ENCODE measurements at places on chromosomes 12 and 14. TPM values are rescaled to one million over a fixed set of nuclear protein-coding genes. Genes with fewer than 3 reads are reported as not detected.

Gene NKX2-1
- not detected for total RNA-seq

DNA sequence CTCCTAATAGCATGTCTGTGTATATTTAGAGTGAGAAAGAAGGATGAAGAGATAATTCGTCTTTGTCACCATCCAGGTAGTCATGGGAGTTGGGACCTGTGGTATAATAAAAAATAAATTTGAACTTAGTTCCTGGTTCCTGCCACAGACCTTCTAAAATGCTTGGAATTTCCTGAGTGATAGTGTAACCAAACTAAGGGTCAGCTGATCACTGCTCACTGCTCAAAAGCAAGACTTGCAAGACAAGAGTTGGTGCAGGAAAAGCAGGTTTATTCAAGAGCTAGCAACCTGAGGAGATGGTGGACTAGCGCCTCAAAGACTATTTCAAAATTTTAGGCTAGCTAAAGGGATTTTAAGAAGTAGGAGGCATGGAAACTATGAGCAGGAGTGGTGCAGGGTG lies 19.1 kb downstream of the ANG start:
- H3K27me3 ChIP-seq, result peaks cover 6% of the 10 kb centered on the region
- no peak for DNase-seq
- no peak overlapping the region for H3K27ac ChIP-seq
- no peaks in the 10 kb centered on the region for H3K4me1 ChIP-seq
- H3K4me3 ChIP-seq, result no peak overlapping the region
- no peaks in the 10 kb centered on the region for H3K36me3 ChIP-seq

DNA sequence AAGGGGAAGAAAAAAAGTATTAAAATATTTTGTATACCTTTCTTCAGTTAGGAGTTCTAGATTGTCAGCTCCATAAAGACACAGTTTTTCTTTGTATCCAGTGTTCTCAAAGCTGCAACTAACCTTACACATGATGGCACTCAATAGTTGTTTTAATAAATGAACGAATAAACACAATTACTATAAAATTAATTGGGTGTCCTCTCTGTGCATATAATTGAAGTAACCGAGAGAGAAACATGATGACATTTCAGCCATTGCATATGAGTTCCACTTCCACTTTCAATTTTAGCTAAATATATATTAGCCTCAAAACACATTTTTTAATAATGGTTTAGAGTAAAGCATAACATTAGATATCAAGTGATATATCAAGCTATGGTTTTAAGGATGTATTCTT lies 671.2 kb downstream of the LRFN5 start:
- H3K4me1 ChIP-seq, result no peaks in the 10 kb centered on the region
- H3K36me3 ChIP-seq, result no peaks in the 10 kb centered on the region
- no peak overlapping the region for H3K27ac ChIP-seq
- H3K4me3 ChIP-seq, result no peak overlapping the region
- no peaks in the 10 kb centered on the region for H3K27me3 ChIP-seq

GRCh38 chr12:95004610-95005009 lies 1.1 kb upstream of the NDUFA12 start:
- H3K27me3 ChIP-seq, result no peaks in the 10 kb centered on the region
- H3K4me3 ChIP-seq, result peak overlapping the region; percentile 91
- no peak for DNase-seq
- H3K4me1 ChIP-seq, result peaks cover 29% of the 10 kb centered on the region
- peaks cover 28% of the 10 kb centered on the region for H3K36me3 ChIP-seq

DNA sequence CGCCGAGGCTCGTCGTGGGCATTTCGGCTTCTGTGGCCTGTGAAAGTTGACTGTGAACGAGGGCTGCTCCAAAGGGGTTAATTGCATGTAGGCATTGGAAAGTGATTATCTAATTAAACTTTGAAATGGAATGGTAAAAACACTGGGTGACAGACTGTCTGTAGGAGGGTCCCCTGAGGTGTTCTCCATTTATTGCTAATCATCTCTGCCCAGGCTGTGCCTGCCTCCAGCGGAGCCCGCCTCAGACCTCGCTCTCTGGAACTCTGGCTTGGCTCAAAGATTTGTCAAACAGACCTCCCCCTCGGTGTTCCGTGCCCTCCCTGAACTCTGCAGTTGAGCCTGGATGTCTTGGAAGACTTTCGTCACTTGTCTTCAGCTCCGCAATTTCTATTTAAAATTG lies 50.2 kb upstream of the VRK1 start:
- peaks cover under 1% of the 10 kb centered on the region for H3K4me1 ChIP-seq
- no peak overlapping the region for H3K27ac ChIP-seq
- DNase-seq, result no peak
- no peaks in the 10 kb centered on the region for H3K36me3 ChIP-seq
- peaks cover 30% of the 10 kb centered on the region for H3K27me3 ChIP-seq
- H3K4me3 ChIP-seq, result no peak overlapping the region

Gene INHBC
- total RNA-seq, result not detected

Gene EGLN3
- total RNA-seq, result 4.3 TPM

DNA sequence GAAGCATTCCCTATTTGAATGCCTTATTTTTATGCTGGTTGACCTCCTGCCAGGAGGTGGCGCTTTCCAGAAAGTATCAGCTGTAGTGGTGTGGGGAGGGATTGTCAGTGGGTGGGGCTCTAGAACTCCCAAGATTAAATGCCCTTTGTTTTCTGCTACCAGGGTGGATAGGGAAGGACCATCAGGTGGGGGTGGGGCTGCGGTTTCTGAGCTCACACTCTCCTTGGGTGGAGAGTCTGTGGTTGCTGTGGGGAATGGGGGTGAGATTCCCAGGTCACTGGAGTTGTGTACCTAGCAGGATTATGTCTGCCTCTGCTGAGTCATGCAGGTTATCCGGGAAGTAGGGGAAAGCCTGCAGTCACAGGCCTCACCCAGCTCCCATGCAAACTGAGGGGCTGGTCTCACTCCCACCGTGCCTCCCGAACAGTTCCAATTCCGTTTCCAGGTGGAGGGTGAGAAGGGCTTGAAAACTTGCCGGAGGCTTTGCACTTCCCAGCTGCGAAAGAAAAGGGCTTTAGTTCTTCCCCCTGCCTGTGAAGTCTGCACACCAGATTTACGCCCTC lies 68.3 kb downstream of the ALG10B start:
- no peaks in the 10 kb centered on the region for H3K36me3 ChIP-seq
- no peak for DNase-seq
- H3K4me1 ChIP-seq, result no peaks in the 10 kb centered on the region
- H3K27me3 ChIP-seq, result no peaks in the 10 kb centered on the region
- H3K4me3 ChIP-seq, result no peak overlapping the region

Gene GALNT9
- not detected for total RNA-seq

GRCh38 chr12:121038861-121039668 lies at the start of gene OASL:
TSS of gene OASL (minus strand) at chr12:121039246. CDS start at chr12:121038971, 275 bp downstream.
- peaks cover 51% of the 10 kb centered on the region for H3K36me3 ChIP-seq
- H3K27me3 ChIP-seq, result peaks cover 12% of the 10 kb centered on the region
- H3K4me1 ChIP-seq, result peaks cover 39% of the 10 kb centered on the region
- peak within 1 kb of the TSS; percentile 97 for H3K27ac ChIP-seq
- peak within 1 kb of the TSS; percentile 93 for H3K4me3 ChIP-seq

Gene APOF
- not detected for total RNA-seq

DNA sequence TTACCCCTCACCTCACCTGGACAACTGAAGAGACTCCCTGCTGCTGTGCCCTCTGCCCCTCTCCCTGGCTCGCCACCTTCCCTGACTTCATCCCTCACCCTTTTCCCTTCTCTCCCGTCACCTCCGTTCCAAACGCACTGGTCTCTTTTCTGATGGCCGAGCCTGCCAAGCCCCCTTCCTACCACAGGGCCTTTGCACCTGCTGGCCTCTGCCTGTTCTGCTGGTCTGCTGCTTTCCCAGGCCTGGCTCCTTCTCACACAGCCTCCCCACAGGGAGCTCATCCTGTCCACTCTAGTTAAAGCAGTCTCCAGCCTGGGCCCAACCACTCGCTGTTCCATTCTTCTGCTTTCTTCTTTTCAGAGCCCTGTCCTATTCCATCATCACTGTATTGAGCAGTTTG lies 34.6 kb downstream of the RBM19 start:
- no peaks in the 10 kb centered on the region for H3K27me3 ChIP-seq
- H3K27ac ChIP-seq, result no peak overlapping the region
- peaks cover 14% of the 10 kb centered on the region for H3K36me3 ChIP-seq
- no peak overlapping the region for H3K4me3 ChIP-seq
- DNase-seq, result no peak
- H3K4me1 ChIP-seq, result peaks cover 19% of the 10 kb centered on the region

DNA sequence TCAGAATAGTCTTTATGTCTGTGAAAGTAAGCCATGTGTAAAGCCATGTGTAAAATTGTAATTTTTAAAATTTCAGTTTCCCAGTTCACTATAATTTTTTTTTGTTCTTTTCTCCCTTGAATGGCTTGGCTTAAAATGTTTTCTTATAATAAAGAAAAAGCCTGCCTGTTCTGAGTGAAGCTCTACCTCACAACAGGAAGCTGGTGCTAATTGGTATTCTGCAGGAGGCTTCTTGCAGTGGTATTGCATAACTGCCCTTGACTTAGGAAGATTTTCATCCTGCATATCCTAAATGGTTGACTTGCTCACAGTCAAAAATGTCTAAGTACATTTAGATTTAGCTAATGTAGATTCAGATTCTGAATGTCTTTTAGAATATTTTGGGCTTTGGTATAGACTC lies 49.5 kb downstream of the ATP2A2 start:
- H3K4me1 ChIP-seq, result peaks cover 9% of the 10 kb centered on the region
- no peak overlapping the region for H3K27ac ChIP-seq
- no peaks in the 10 kb centered on the region for H3K27me3 ChIP-seq
- no peak for DNase-seq

- peaks cover 48% of the 10 kb centered on the region for H3K4me1 ChIP-seq
- no peak for DNase-seq
- H3K36me3 ChIP-seq, result no peaks in the 10 kb centered on the region
- H3K27me3 ChIP-seq, result peaks cover 18% of the 10 kb centered on the region
Observed at GRCh38 chr14:64758691-64759554, 54.7 kb downstream of the PLEKHG3 start.

GRCh38 chr14:80959496-80959895 lies 4.1 kb downstream of the TSHR start:
- peaks cover 50% of the 10 kb centered on the region for H3K4me1 ChIP-seq
- H3K36me3 ChIP-seq, result peaks cover 5% of the 10 kb centered on the region
- peak overlapping the region; percentile 87 for H3K27ac ChIP-seq
- H3K27me3 ChIP-seq, result peaks cover 23% of the 10 kb centered on the region
- peak overlapping the region; percentile 38 for H3K4me3 ChIP-seq

Gene RD3L
- not detected for total RNA-seq

Gene FOXN4
- total RNA-seq, result not detected

Gene TMTC2
- total RNA-seq, result 4.5 TPM

GRCh38 chr14:82414853-82415539 lies 881.3 kb upstream of the SEL1L start:
- no peaks in the 10 kb centered on the region for H3K27me3 ChIP-seq
- no peak overlapping the region for H3K27ac ChIP-seq
- no peak overlapping the region for H3K4me3 ChIP-seq
- DNase-seq, result no peak

DNA sequence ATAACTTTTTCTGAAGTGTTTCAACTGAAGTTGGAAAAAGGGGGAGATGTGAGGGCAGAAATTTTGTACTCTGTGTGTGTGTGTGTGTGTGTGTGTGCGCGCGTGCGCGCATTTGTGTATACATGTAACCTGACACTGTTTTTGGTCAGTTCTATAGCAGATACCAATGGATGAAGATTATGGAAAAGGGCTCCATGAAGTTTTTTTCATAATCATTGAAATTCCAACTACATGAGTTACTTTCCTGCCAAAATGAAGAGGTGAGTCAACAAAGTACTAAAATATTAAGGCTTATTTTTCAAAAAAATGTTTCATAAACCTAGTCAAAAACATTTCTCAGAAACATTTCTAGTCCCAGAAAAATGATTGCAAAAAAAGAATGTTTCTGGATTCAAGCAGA lies 25.7 kb upstream of the CERS5 start:
- H3K27ac ChIP-seq, result no peak overlapping the region
- peaks cover 26% of the 10 kb centered on the region for H3K36me3 ChIP-seq
- no peak overlapping the region for H3K4me3 ChIP-seq
- H3K4me1 ChIP-seq, result peaks cover 22% of the 10 kb centered on the region

DNA sequence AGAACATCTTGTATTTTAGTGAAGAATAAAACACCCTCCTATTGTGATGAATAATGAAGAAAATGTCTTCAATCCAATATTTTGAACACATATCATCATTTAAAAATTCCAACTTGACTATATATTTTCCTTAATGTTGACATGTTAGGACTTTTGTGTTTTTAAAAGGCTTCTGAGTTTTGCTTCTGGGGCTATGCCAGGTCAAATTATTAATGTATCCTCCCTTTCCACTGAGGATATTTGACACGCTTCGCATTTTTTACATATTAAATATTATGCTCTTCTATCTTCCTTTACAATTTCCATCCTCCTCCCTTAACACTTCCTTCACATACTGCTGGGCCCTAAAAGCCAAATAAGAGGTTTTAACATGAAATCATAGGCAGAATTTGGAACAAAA lies 20.6 kb downstream of the RERG start:
- no peaks in the 10 kb centered on the region for H3K36me3 ChIP-seq
- no peaks in the 10 kb centered on the region for H3K4me1 ChIP-seq
- DNase-seq, result no peak
- H3K27ac ChIP-seq, result no peak overlapping the region
- no peak overlapping the region for H3K4me3 ChIP-seq

Gene TMPRSS12
- total RNA-seq, result not detected

Gene POLE2
- total RNA-seq, result 39.9 TPM

DNA sequence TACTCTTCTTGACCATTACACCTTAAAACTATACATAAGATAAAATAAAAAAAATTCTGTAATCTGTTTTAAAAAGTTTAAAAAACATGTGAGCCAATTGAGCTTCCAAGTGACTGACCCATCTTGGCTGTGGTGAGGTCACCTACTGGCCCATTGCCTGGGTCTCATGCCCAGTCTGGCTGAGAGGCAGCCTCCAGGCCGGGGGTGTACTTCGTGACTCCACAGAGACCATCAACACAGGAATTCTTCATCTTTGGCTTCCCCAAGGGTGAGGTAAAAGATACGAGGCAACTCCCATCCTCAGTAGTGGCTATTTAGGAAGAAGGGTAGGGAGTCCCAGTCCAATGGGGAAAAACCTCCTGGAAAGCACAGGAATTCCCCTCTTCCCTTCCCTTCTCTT lies 113.2 kb downstream of the APAF1 start:
- DNase-seq, result no peak
- H3K27me3 ChIP-seq, result peaks cover 16% of the 10 kb centered on the region
- H3K36me3 ChIP-seq, result peaks cover 1% of the 10 kb centered on the region
- H3K4me1 ChIP-seq, result peaks cover 23% of the 10 kb centered on the region

DNA sequence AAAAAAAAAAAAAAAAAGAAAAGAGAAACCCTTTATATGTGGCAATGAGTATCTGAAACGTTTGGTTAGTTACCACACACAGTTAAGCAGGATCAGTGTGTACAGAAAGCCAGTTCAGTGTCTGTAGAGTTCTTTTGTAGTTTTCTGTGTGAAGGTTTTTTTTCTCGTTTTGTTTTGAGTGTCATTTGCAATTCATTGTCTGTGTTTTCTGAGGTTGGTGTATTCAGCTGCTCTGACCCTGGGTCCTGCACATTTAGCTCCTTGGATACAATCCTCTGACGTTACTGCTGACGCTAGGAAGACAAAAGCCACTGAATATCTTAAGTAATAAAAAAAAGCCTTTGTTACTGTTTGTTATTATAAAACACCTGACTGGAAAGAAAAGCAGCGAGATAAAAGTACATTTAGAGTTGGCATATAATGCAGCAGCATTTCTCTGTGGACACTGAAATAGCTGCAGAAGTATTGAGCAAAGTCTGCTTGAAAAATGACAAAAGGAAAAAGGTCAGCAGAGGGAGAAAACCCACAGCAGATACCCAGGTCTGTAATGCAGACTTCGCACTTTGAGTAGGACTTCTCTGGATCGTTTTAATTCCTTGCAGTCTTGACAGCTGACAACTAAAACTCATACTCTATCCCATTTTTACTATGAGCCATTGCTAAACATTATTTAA lies 89.0 kb downstream of the POLR3B start:
- H3K4me3 ChIP-seq, result no peak overlapping the region
- H3K36me3 ChIP-seq, result no peaks in the 10 kb centered on the region
- no peaks in the 10 kb centered on the region for H3K27me3 ChIP-seq
- no peaks in the 10 kb centered on the region for H3K4me1 ChIP-seq
